ENCODE measurements at places on chromosomes 11 and 22. TPM values are rescaled to one million over a fixed set of nuclear protein-coding genes. Genes with fewer than 3 reads are reported as not detected.

DNA sequence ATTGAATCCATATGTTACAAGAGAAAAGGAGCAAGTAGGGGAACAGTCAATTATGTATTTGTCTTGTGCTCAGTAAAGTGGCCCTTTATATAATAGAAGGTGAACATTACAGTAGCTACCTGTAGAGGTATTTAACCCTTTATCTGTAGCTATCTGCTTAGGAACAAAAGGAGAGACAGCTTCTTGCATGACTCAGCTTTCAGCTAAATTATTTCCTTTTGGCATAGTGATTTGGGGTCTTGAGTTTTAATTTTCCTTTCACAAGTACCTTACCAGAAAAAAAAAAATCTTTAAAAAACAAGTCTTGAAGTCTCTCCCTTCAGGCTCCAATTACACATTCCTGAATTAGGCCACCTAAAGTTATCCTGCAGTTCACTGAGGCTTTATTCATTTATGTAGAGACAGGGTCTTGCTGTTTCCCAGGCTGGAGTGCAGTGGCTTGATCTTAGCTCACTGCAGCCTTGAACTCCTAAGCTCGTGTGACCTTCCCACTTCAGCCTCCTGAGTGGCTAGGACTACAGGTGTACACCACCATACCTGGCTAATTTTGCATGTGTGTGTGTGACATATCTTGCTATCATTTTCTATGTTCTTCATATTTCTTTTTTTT, 32.6 kb upstream of the RCE1 start:
- DNase-seq, result no peak

Gene ZFP91
- 45.2 TPM for total RNA-seq

Gene FREY1
- 0.65 TPM for total RNA-seq

DNA sequence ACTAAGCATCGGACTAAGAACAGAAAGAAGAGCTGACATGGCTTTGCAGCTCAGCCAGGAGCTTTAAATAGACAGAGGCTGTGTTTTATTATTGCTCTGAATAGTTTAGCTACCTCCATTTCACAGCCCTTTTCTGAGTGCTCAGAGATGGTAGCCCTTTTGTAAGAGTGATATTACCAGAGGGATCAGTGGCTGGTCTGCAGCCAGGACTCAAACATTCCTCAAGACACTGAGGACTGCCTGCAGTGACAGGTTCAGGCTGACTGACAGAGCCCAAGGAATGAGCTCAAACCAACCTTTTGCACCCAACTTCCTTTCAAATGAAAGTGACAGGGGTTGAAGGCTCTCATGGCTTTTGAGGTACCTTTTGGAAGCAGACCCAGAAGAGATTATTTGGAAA, 189.0 kb downstream of the DDX10 start:
- no peak for DNase-seq

- DNase-seq, result no peak
Observed at GRCh38 chr11:86615487-86615886, 56.9 kb downstream of the ME3 start.

Gene AIFM3
- total RNA-seq, result 2.7 TPM

GRCh38 chr11:116042146-116042545, 537.9 kb upstream of the CADM1 start:
- DNase-seq, result no peak

Gene MIEF1
- total RNA-seq, result 19.9 TPM

DNA sequence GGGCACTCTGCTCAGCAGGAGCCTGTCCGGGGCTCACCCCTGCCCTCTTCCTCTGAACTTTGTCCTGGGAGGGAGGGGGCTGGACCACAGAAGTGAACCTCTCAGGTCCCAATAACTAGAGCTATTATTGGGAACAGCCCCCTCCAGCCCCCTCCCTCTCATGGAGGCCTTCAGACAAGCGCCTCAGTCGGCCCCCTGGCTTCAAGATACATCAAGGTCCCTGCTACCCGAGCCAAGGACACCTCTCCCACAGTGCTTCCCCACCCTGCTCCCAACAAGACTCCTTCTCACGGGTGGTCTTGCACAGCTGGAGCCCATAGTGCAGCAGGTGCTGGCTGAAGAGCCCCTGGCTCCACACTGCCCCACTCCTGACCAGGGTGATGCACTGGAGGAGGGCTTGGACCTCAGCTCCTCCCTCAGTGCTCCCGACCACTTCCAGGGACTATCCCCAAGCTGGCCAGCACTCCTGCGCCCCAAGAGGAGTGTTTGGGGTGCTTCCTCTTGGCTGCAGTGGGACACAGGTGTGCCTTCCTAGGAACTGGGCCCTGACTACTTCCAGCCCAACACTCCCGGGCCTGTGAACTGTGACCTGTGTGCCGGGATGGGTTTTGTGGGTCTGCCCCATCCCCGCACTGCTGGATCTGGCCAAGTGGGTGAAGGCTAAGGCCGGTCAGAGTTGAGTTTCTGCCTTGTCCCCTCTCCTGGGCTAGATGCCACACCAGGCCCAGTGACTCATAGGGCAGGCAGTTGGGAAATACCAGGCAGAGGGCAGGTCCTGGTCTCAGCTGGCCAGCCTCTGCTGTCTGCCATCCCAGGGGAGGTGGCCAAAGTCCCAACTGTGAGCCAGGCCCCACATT, 2.2 kb downstream of the PNPLA2 start:
- DNase-seq, result peak; percentile 54

GRCh38 chr11:2745511-2745910, 45.7 kb upstream of the KCNQ1OT1 start:
- no peak for DNase-seq

Gene ANKK1
- 0.83 TPM for total RNA-seq

GRCh38 chr22:36077271-36077670, 48.6 kb upstream of the RBFOX2 start:
- no peak for DNase-seq

Gene TBX10
- not detected for total RNA-seq

DNA sequence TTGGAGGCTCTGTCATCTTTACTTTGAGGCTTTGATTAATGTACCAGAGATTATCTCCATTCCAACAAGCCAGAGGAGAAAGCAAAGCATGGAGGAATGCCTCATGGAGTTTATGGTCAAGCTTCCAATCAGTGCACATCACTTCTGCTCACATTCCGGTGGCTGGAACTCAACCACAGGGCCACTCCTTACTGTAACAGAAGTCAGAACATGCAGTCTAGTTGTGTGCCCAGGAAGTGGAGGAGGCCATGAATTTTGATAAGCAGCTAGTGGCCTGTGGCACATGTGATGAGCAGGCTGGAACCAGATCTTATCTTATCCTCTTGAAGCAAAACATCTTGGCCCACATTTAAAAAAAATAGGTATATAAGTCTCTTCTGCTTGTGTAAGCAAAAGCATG, 258.9 kb upstream of the ARHGAP20 start:
- no peak for DNase-seq

DNA sequence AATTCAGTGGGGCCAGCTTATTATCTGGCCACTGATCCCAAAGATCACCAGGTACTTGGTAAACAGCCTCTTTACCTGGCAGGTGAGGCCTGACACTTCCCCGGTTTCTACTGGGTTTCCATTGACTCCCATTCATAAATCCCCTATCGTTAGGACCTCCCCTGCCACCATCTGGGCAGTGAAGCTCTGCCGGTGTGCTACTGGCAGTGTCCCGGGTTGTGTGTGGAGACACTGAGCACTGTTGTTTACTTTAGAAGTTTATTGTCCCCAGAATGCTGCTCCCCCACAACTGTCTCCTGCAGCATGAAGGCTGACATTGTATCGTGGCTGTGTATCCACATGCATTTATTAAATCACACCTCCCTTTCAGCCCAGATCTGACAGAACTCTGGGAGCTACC, 142.7 kb downstream of the WNT7B start:
- no peak for DNase-seq

Gene DKK3
- total RNA-seq, result 64.8 TPM

GRCh38 chr22:31695423-31695822, 33.4 kb upstream of the PISD start:
- DNase-seq, result no peak

DNA sequence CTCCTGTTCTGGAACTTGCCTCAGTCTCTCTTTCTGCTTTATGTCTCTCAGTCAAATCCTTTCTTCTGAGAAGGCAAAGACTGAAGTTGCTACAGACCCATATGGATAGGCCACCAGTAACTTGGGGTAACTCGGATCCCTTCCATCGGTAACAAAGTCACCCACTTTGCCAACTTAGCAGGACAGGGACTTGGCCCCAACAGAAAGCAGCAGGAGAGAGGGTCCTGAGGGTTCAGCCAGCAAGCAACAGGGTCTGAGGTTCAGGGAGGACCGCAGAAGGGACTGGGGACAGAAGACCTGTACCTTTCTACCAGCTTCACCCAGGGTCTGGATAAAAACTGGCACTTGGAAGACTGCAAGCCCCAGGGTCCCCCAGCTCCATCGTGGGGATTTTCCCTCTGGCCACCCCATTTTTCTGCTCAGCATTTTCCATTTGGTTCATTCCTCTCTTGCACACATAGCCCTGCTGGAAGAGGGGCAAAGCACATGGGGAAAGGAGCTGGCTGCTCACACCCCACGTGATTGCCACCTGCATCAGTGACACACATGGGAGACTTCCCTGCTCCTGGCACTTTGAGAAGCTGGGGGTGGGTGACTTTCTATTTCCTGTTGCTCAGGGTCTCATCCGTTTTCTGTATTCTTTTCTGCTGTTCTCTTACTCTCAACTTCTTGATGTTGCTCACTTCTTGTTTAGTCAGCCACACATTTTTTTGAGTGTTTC, 34.6 kb upstream of the GNAZ start:
- no peak for DNase-seq
